Suppressor macrophage (primary cell): ENCODE measurements at places on chromosomes 7 and 10.

DNA sequence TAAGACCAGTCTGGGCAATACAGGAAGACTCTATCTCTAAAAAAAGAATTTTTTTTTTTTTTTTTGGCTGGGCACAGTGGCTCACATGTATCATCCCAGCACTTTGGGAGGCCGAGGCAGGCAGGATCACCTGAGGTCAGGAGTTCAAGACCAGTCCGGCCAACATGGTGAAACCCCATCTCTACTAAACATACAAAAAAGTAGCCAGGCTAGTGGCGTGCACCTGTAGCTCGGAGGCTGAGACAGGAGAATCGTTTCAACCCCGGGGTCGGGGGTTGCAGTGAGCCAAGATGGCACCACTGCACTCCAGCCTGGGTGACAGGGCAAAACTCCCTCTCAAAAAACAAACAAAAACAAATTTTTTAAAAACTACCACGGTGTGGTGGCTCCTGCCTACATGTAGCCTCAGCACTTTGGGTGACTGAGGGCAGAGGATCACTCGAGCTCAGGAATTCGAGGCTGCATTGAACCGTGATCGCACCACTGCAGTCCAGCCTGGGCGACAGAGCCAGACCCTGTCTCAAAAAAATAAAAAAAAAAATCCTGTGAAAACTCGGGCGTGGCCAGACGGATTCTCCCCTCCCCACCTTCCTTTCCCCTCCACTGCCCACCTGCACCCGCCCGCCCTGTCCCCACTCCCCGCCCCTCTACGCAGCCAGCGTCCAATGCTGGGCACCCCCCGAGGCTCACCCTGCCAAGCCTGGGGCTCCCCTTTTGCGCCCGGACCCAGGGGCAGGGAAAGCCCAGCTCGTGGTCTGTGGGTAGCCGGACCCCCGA, 745 bp upstream of the ORAI2 start:
- DNase-seq = no peak

- no peak for DNase-seq
These were observed 165.7 kb downstream of the C7orf25 start for GRCh38 chr7:42746214-42746613.

- DNase-seq = peak; percentile 71
These were observed 21.6 kb downstream of the RBM28 start for GRCh38 chr7:128322040-128322643.

DNA sequence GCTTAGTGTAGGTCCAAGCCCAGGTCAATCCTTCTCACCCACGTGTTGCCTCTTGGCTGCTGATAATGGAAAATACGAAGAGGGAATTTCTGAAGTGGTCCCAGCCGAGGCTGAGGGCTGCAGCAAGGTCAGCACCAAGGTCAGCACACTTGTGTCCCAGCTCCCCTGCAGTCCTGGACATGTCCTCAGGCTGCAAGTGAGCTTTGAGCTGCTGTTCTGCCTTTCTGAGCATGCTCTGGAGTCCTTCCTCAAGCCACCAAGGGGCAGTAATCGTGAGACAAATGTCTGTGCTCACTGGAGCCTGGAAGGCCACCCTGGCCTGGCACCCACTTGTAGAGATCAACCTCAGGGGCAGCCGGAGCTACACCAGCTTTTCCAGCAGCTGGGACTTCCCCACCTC, 28.3 kb downstream of the DRGX start:
- no peak for DNase-seq

- no peak for DNase-seq
These were observed 53.1 kb downstream of the OSBPL3 start for GRCh38 chr7:24926623-24927524.

- DNase-seq = peak; percentile 88
These were observed 4.5 kb upstream of the PLXNA4 start for GRCh38 chr7:132580717-132581285.
